ENCODE measurements at places on chromosomes 2 and 18.

- DNase-seq = no peak
Observed at GRCh38 chr2:182887093-182887492, 20.7 kb upstream of the FRZB start.

GRCh38 chr2:72778410-72778809 is 47.4 kb downstream of the EXOC6B start:
- DNase-seq = no peak

DNA sequence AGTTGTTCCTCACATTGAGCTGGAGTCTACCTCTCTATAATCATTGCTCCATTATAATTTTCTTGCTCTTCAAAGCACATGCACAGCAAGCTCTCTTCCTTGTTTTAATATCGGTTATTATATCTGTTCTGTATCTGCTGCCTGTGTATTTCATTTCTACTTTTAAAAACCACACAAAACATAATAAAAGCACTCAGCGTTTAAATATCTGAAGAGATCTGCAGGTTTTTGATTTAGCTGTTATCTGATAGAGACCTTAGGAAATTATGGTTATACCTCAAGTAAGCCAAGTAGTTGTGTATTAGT is 49.0 kb downstream of the SERPINB7 start:
- DNase-seq = no peak

GRCh38 chr18:48820483-48821250 is 130.1 kb downstream of the SMAD7 start:
- no peak for DNase-seq

DNA sequence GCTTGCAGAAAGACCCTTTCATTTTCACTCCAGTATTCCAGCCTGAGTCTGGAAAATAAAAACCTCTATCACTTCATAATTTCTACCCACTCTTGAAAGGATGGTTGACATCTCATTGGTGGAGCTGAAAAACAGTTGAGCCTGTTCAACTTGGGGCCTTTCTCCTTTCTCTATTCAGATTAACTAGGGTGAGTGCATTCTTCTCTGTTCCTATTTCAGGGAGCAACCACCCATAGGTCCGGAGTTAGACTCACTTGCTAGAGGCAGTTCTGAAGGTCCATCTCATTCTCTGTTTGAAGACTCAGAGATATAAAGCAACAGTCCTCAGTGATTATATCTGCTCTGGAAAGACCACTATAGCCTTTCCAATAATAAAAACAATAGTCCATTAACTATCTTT is 167.9 kb upstream of the SPOPL start:
- no peak for DNase-seq

DNA sequence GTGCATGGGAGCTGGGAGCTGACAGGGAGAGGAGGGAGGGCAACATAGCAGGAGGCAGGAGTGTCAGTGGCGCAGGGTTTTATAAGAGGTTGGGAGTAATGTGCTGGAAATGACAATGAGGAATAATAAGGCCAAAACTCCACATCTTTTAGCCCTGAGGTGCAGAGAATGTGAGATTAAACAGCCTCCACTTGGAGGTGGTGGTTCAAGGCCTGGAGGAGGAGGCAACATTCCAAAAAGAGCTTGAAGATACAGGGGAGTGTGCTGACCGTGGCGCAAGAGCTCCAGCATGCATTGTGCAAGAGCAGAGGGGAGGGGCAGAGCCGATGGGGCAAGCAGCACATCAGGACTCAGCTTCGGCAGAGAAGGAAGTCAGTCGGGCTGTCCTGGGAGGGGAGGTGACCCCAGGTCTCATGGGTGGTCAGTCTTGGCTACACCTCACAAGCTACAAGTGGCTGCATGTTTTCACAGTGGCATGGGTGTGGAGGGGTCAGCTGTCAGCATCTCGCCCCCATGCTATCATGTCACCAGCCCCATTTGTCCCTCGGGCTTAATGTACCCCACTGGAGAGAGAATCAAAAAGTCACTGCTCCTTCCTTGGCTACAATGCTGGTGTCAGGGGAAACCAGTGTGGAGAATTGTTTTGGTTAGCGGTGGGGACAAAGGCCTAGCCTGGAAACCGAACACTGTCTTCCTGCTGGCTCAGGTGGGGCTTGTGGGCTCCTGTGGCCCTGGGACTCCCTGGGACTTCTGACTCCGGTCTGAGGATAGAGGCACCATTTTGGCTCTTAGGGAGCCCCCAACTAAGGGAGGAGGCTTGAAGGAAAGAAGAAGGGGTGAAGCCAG is 208.0 kb downstream of the ZFP36L2 start:
- DNase-seq = no peak

GRCh38 chr2:229714080-229714735 is at the start of gene DNER:
TSS of gene DNER (minus strand) at chr2:229714555. CDS start at chr2:229714423, 132 bp downstream.
- DNase-seq = peak; percentile 7

DNA sequence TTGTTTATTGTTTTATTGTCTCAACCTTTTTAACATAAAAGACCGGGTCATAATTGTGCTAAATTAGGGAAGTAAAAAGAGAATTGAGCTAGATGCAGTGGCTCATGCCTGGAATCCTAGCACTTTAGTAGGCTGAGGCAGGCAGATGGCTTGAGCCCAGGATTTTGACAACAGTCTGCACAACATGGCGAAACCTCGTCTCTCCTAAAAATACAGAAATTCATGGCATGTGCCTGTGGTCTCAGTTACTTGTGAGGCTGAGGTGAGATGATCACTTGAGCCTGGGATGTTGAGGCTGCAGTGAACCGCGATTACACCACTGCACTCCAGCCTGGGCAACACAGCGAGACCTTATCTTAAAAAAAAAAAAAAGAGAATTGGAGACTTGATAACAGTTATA is 104.2 kb upstream of the TTC27 start:
- DNase-seq = no peak

GRCh38 chr18:22166069-22166950 is 3.1 kb upstream of the GATA6 start:
- DNase-seq = no peak

- DNase-seq = no peak
Observed at GRCh38 chr18:10020171-10020570, 106.4 kb downstream of the VAPA start.

DNA sequence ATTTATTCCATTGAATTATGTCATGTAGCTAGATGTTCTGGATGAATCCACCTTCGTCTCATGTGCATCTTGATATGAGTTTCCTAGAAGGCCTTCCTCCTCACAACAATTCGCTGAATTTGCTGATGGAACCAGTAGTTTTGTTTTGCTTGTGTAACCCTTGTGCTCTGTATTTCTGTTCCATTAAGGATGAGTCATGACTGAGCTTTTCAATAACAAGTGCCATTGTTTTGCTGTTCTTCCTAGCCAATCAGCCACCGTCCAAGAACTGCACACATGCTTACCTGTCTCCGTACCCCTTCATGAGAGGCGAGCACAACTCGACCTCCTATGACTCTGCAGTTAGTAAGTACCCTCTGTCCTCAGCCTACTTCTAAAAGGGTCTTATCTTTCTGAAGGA is 2.3 kb downstream of the TMEM182 start:
- no peak for DNase-seq

DNA sequence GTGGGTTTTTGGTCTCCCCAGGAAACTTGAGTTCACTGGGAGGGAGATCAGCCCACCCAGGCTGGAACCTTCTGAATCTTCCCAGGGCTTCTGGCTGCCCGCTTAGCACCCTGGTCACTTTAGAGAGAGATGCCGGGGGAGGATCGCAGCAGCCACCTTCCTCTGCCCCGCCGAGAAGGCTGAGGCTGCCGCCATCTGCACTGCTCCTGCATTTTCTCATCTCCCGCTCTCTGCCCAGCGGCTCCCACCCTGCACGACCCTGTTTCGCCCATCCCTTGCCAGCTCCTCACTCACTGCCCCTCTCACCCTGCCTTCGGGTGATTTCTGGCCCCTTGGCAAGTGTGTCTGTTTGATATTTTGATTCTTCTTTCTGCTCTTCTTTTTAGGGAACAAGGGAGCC is 82.6 kb upstream of the ATG16L1 start:
- DNase-seq = no peak

DNA sequence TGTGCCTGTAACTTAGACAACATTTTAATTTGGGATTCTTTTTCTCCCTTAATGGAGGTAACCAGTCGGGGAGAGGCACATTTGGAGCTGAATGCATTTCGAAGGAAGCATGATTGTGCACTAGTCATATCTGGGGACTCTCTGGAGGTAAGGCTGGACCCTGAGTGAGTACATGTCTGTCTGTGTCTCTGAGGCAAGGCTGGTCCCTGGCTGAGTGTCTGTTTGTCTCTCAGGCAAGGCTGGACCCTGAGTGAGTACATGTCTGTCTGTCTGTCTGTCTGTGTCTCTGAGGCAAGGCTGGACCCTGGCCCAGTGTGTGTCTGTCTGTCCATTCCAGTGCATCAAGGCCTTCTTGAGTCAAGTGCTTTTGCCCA is 51.5 kb upstream of the NFATC1 start:
- no peak for DNase-seq

- DNase-seq = no peak
Observed at GRCh38 chr18:34280653-34281052, 55.9 kb upstream of the NOL4 start.

DNA sequence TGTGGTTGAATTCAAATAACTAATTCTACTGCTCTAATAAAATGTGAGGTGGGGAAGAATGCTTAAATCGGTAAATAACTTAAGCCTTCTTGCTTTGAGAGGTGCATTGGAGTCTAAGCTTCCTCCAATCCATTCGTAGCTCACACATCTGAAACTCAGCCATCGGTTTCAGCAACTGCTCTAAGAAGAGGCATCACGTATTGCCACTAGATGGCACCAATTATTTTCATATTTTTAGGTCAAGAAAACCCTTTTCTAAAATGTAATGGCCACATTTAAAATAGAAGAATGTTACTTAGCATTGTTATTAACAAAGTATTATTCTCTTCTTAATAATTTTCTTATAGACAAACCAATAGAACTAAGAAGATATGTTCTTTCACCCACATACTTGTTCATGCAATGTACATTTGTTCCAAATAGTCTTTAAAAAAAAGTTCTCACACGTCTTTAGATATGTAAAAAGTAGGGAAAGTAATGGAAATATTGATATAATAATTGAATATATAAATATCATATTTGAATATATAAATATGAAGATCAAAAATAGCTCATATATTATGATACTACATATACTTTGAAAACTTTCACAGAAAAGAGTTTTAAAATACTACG is 229.8 kb downstream of the CCDC178 start:
- no peak for DNase-seq

DNA sequence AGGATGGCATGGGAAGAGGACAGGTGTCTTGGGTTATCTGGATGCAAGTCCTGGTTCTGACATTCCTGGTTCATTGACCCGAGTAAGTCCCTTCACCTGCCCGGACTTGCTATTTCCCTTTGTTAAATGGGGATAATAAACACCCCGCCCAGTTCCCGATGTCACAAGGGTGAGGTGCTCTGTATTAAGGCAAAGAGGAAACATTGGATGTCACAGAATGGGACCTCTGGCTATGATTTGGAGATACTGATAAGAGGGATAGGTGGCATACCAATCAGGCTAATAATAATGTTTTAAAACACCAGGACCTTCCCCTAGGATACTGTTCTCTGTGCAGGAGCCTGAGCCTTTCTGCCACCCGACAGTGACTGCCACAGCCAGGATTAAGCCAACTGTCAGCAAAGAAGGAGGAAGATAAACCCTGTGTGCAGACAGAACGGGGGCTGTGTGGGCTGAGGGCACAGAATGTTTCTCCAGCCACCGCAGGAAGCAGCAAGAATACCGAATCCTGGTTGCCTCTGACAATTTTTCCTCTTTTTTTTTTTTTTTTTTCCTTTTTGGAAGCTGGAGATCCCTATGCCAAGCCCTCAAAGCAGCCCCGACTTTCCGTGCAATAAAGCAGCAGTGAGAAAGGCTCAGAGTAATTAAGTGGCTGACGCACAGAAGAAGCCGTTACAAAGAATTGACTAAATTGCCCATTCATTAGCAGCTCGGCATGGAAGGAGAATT is 336.6 kb downstream of the SMAD2 start:
- DNase-seq = no peak

DNA sequence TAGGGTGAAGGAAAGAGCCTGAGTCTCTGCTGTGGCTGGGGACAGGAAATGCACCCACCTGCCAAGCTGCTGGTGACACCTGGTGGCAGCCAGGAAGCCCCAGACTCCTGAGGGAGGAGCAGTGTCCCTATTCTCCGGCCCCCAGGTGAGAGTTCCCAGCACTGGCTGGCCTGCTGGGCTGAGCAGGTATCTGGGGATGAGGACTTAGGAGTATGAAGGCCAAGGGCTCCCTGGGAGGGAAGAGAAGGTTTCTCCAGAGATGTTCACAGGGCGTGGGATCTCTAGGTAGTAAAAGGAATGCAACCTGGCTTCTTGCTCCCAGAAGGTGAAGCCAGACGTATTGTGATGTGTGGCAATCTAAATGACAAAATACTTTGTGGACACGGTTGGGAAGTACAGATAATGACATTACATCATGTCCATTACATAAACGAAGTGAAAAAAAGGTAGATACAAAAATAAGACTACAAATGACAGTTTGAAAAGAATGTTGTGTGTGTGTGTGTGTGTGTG is 75.8 kb upstream of the SLC1A4 start:
- peak; percentile 6 for DNase-seq

DNA sequence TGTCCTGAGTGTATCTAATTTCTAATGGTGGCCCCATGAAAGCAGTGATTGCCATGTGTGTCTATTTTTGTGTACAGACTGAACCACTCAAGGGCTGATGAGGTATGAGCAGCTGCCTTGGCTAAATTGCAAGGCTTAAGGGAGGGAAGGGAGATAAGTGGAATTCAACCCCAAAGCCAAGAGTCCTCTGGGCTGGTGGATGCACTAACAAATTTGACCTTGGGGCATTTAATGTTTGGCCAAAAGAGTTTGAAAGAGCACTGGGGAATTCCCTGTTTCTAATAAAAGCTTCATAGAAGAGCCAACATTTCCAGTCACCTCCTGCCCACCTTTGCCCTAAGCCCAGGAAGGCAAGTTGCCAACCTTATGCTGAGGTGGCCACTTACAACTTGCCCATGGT is 172.1 kb downstream of the SETBP1 start:
- no peak for DNase-seq
